ENCODE measurements at places on chromosomes 13 and 19.

DNA sequence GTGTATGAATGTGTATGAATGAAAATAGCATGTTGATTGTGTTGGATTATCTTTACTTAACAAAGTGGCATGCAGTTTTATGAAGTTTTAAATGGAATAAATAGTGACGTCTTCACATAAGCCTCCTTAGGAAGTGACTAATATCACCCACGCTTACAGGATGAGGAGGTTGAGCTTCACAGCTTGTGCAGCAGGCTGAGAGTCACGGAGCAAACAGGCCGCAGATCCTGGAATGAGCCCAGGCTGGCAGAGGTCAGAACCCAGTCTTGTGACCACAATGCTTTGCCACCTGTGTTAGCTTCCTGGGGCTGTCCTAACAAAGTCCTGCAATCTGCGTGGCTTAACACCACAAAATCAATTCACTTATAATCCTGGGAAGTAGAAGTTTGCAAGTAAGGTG, 20.8 kb downstream of the LAIR2 start:
- no peak for DNase-seq

- no peak for DNase-seq
These were observed 75.1 kb downstream of the C13orf42 start for GRCh38 chr13:51035978-51036377.

GRCh38 chr13:113819731-113820715, 43.9 kb downstream of the GAS6 start:
- DNase-seq = no peak

- no peak for DNase-seq
These were observed 25.8 kb upstream of the LDLR start for GRCh38 chr19:11063434-11063833.

- DNase-seq = no peak
These were observed 360.8 kb upstream of the KLHL1 start for GRCh38 chr13:70469077-70469476.

GRCh38 chr19:18939922-18940768, 872 bp downstream of the HOMER3 start:
- peak; percentile 55 for DNase-seq

DNA sequence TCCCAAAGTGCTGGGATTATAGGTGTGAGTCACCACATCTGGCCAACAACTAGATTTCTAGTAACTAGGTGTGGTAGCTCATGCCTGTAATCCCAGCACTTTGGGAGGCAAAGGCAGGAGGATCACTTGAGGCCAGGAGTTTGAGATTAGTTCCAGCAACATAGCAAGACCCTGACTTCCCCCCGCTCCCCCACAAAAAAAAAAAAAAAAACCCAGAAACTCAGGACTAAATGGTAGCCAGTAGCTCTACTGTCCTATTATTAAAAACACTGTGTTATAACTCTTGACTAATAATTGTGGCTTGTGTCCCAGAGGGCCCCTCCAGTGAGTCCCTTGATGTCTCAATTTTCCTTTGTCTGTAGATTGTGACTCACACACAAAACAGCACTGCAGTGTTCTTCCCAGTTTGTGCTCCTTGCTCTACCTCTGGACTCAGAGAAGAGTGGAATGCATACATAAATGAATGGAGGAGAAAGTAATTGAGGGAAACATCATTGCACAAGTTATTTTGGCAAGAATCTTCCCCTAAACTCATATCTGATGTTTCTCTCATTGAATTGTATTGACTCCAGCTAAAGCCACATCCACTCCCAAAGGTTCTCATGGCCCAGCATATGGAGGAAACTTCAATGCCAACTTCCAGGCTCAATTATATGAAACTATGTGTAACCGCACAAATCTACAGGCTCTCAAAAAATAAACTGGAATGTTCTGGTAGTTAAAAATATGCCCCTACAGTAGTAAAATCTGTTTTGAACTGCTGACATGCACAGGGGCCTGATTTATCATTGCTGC, 8.8 kb downstream of the TPT1 start:
- no peak for DNase-seq

GRCh38 chr13:30037766-30038165, 187.3 kb upstream of the UBL3 start:
- DNase-seq = no peak

GRCh38 chr13:112065521-112065866, 1.5 kb upstream of the SOX1 start:
- DNase-seq = peak; percentile 31

DNA sequence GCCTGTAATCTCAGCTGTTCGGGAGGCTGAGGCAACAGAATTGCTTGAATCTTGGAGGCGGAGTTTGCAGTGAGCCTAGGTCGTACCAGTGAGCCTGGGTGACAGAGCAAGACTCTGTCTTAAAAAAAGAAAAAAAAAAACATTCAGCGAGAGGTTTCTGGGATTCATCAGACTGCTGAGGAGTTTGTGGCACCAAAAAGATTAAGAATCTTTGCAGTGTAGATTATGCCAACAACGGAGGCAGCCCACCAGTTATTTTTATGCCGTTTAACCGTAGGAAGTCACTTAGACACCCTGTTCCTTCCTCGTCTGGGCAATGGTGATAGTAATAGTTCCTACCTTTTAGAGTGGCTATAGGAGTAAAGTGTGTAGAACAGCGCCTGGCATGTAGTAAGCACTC, 2.5 kb downstream of the COX6B1 start:
- no peak for DNase-seq

DNA sequence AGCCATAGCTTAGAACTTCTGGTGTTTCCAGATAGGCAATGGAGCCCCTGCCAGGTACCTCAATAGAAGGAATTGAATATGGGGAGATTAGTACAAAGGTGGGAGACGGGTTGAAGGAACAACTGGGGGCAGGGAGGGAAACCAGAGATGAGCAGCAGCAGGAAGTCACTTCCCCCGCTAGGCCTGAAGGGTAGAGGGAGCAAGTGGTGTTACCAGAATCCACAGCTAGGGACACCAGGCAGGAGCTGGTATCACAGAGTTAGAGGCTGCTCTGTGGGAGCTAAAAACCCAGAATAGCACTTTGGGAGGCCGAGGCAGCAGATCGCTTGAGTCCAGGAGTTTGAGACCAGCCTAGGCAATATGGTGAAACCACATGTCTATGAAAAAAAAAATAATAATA, 15.3 kb upstream of the HNRNPUL1 start:
- DNase-seq = no peak

- DNase-seq = no peak
These were observed 56.4 kb downstream of the KLF12 start for GRCh38 chr13:74077792-74078191.

- DNase-seq = no peak
These were observed 3.1 kb downstream of the PRKACA start for GRCh38 chr19:14114439-14114838.

DNA sequence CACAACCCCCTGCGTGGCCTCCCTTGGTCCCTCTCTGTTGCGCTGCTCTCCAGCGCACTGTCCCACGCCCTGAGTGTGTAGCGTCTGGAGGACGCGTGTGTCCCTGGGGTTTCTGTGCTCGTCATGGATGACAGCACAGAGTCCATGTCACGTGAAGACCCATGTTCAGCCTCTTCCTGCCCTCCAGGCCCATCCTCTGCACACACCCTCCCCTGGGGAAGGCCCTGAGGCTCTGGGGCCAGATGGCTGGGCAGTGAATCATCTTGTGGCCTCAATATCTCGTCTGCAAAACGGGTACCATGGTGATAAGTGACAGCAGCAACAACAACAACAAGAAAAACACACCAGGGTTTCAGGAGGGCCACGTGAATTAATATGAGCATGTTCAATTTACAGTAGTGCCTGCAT, 71.5 kb upstream of the ARHGEF7 start:
- DNase-seq = no peak

DNA sequence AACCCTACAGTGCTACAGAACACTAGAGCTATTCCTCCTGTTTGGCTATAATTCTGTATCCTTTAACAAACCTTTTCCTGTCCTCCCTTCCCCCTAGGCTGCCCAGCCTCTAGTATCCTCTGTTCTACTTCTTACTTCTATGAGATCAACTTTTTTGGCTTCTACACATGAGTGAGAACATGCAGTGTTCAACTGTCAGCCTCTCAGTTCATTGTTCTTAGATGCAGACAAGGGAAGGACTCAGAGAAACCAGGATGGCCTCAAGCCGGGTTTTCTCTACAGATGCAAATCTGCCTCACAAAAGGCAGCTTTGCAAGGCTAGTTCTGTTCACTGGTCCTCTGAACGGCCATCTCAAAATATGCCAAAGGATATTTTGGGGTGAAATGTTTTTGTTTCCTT, 18.4 kb downstream of the AMER2 start:
- no peak for DNase-seq

GRCh38 chr13:104106705-104107393, 1040.6 kb upstream of the SLC10A2 start:
- DNase-seq = no peak

GRCh38 chr19:51621178-51621577, 9.0 kb downstream of the SIGLEC5 start:
- DNase-seq = peak; percentile 70

- no peak for DNase-seq
These were observed 658.7 kb downstream of the SLITRK1 start for GRCh38 chr13:83223546-83223945.
